Nucleus accumbens (tissue), 56 donors: ENCODE measurements at places on chromosomes 2 and 18.

DNA sequence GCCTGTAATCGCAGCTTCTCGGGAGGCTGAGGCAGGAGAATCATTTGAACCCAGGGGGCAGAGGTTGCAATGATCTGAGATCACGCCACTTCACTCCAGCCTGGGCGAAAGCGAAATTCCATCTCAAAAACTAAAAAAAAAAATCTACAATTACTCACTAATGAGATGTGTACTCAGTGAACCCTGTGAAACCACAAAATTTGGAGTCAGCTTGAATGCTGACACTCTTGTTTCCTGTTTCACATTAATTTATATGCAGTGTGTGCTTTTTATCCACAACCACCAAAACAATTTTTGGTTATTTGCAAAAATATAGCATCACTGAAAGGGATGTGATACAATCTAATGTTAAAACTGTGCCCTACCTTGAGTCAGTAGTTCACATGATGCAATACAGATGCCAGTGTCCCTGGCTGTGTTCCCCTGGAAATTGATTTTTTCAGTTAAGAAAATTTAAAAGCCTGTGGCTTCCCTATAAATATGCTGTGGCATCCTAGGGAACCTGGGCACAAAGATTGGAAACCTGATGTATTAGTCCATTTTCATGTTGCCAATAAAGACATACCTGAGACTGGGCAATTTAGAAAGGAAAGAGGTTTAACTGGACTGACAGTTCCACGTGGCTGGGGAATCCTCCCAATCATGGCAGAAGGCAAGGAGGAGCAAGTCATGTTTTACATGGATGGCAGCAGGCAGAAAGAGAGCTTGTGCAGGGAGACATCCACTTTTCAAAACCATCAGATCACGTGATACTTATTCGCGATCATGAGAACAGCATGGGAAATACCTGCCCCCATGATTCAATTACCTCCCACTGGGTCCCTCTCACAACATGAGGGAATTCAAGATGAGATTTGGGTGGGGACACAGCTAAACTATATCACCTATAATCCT lies 337.5 kb upstream of the NT5C1B start:
- DNase-seq, result no peak

DNA sequence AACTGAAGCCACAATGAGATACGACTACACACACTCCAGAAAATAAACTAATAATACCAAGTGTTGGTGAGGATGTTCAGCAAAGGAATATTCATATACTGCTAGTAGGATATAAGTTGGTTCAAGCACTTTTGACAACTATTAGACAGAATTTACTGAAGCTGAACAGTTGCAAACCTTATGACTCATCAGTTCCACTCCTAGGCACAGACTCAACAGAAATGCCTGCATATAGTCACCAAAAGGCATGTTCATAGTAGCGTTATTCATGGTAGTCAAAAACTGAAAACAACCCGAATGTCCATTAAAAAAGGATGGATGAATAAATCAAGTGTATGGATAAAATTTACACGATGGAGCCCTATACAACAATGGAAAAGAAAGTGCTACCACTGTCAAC lies 232.0 kb downstream of the ANAPC1 start:
- DNase-seq, result no peak

DNA sequence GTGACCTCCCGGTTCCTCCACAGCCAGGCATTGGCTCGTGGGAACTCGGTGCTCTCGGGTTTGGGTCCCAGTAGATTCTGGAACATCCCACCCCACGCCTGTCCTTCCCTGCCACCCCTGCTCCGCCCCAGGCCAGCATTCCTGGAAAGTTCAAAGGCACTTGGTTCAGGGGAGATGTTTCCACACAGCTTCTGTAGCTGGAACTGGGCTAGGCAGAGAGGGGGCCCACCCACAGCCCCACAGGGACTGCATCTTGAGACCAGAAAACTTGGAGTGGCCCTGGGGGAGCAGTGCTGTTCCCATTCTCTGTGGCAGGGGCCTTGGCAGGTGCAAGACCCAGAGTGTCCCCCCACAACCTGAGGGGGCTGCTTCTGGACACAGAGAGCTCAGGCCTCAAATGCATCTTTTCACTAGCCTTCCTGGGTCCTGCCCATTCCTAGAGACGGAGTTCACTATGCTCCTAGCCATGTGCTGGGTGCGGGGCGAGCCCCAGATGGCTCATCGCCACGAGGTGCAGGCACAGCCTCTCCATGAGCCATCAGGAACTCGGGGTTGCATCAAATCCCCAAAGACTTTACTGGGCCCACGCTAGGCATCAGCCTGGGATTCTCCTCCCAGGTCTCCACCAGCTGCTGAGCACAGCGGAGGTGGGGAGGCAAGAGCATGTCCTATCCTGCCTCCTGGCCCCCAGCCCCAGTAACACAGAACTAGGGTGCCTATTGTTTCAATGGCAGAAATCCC lies 68.7 kb downstream of the ZFP36L2 start:
- no peak for DNase-seq

DNA sequence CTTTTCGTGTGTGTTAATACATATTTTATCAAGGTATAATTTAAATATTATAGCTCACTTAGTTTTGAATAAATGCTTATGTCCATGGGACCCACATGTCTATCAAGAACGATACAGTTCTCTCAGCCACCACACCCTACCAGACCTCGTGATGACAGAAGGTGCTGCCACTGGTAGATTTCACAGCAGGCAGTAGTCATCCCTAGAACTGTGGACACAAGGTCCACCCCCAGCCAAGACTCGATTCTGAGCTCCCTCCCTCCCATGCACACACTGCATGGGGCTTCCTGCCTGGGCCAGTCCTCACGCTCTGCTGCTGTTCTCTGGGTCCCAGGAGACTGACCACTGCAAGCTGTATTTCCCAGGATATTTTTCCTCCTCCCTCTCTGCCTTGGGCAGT lies 26.5 kb upstream of the CREB1 start:
- no peak for DNase-seq

DNA sequence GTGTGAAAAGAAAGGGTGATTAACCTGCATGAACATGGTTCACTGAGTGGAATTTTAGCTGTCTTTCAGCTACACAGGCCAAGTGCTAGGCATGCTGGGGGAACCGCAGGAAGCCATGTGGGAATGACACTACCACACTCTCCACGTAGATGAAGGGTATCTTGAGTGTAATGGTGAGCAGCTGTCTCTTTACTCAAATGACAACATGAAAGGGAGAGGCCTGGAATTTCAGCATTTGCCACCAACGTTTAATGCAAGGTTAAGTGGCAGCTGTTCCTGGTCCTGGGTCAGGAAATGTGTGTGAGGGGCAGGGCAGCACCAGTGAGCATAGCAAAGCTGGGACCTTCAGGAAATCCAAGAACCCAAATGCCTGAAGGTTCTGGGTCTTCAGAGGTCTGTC lies 588.4 kb downstream of the SLC4A3 start:
- no peak for DNase-seq

- DNase-seq, result no peak
These were observed 174.5 kb downstream of the MAIP1 start for GRCh38 chr2:200129721-200130462.

DNA sequence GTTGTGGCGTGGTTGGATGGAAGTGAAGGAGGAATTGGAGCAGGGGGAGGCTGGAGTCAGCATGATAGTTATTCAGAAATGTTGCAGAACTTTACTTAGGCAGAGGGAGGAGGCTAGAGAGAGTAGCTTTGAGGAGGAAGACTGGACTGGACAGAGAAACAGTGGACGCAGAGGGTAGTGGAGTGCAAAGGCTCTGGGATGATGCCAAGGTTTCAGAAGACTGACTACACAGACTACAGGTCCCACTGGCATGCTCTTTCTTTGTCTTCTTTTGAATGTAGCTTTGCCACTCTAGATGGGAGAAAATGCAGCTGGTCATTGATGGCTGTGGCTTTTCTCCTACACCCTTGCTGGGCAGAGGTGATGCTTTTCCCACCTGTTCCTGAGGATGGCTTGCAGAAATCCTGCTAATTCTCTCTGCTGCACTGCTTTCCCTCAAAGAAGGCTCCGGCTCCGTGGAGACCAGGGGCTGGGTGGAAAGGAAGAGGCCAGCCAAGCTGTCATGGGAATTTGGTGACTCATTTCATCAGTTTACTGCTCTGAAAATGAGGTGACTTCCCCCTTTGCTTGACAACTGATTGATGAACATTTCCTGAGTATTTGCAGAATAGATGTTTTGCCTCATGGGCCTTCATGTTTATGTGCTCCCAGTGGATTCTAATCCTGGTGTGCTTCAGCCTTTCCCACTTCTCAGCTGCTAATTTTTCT lies 42.4 kb downstream of the MEIS1 start:
- no peak for DNase-seq
